Aorta (tissue), 5 donors: ENCODE measurements at places on chromosomes 1 and 21. TPM values are rescaled to one million over a fixed set of nuclear protein-coding genes. Genes with fewer than 3 reads are reported as not detected.

- DNase-seq, result no peak
- no peak overlapping the region for H3K4me3 ChIP-seq
- H3K27me3 ChIP-seq, result no peaks in the 10 kb centered on the region
- H3K27ac ChIP-seq, result no peak overlapping the region
- no peaks in the 10 kb centered on the region for H3K36me3 ChIP-seq
Measured at GRCh38 chr1:86862920-86863319, 51.0 kb downstream of the SELENOF start.

- no peaks in the 10 kb centered on the region for H3K27me3 ChIP-seq
- H3K27ac ChIP-seq, result no peak overlapping the region
- H3K36me3 ChIP-seq, result no peaks in the 10 kb centered on the region
- DNase-seq, result no peak
Measured at GRCh38 chr1:231828182-231828920, 201.8 kb downstream of the DISC1 start.

DNA sequence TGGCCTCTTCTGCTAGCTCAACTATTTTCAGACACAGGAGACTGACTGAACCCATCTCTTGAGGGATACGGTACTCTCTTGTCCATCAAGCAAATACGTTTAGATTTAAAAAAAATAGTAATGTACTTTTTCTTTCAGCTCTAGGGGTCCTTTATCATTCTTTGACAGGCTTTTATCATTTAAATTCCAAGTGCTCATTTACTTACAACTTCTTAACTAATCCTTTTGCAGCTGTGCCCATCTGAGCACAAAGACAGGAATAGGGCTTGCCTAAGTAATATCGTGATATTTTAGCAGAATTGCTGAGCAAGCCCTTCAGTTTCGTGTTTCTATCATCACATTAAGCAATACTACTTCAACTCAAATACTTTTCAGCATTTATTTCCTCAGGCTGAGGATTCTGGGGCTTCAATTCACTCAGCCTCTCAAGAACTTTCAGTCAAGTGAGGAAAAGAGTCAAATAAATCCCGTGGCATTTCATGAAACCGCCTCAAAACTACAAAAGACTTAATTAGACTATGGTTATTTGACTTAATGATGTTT lies 317.6 kb downstream of the BACH1 start:
- DNase-seq, result no peak
- no peaks in the 10 kb centered on the region for H3K4me1 ChIP-seq
- no peaks in the 10 kb centered on the region for H3K36me3 ChIP-seq
- H3K27me3 ChIP-seq, result no peaks in the 10 kb centered on the region

- H3K27ac ChIP-seq, result no peak overlapping the region
- no peaks in the 10 kb centered on the region for H3K36me3 ChIP-seq
- no peak for DNase-seq
Measured at GRCh38 chr1:230976825-230977747, 1.6 kb downstream of the TTC13 start.

- H3K27ac ChIP-seq, result no peak overlapping the region
- peak; percentile 76 for DNase-seq
- peak overlapping the region; percentile 84 for H3K4me3 ChIP-seq
Measured at GRCh38 chr1:151612501-151613281, 841 bp downstream of the SNX27 start.

GBP5 gene
- 3.7 TPM for total RNA-seq

L1TD1 gene
- total RNA-seq, result 0.84 TPM

LEMD1 gene
- total RNA-seq, result not detected

GRCh38 chr1:47205918-47206317 lies 16.1 kb upstream of the PDZK1IP1 start:
- H3K27ac ChIP-seq, result no peak overlapping the region
- H3K27me3 ChIP-seq, result no peaks in the 10 kb centered on the region
- no peaks in the 10 kb centered on the region for H3K4me1 ChIP-seq
- H3K4me3 ChIP-seq, result no peak overlapping the region
- no peaks in the 10 kb centered on the region for H3K36me3 ChIP-seq

GRCh38 chr1:173223031-173223380 lies 15.9 kb upstream of the TNFSF4 start:
- DNase-seq, result no peak
- no peak overlapping the region for H3K4me3 ChIP-seq
- H3K27me3 ChIP-seq, result no peaks in the 10 kb centered on the region
- no peak overlapping the region for H3K27ac ChIP-seq

- no peaks in the 10 kb centered on the region for H3K27me3 ChIP-seq
- no peak overlapping the region for H3K27ac ChIP-seq
- H3K36me3 ChIP-seq, result no peaks in the 10 kb centered on the region
- no peaks in the 10 kb centered on the region for H3K4me1 ChIP-seq
Measured at GRCh38 chr1:228070173-228070572, 12.3 kb upstream of the ARF1 start.

DNA sequence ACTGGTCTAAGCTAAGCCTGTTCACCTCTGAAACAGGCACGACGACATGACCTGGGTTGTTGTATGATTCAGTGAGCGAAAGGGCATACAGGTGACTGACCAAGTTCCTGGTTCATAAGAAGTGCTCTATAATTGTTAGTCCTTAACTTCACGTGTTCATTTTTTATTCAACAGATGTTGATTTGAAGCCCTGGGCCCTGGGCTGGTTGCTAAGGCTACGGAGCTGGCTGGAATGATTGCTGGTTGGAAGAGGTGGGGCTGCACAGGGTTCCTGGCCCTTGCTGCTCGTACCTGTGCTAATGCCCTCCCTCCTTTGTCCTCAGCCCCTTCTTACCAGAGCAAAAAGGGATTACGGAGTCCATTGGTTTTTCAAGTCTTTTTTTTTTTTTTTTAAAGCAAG lies 111.3 kb upstream of the CSF3R start:
- no peak overlapping the region for H3K4me3 ChIP-seq
- H3K27me3 ChIP-seq, result no peaks in the 10 kb centered on the region
- no peak overlapping the region for H3K27ac ChIP-seq
- H3K36me3 ChIP-seq, result no peaks in the 10 kb centered on the region
- no peak for DNase-seq
- no peaks in the 10 kb centered on the region for H3K4me1 ChIP-seq

SNX7 gene
- 29.3 TPM for total RNA-seq

DFFB gene
- total RNA-seq, result 5.7 TPM

GRCh38 chr1:111732718-111733117 lies 6.5 kb downstream of the INKA2 start:
- H3K4me3 ChIP-seq, result no peak overlapping the region
- no peaks in the 10 kb centered on the region for H3K27me3 ChIP-seq
- no peaks in the 10 kb centered on the region for H3K4me1 ChIP-seq
- no peak overlapping the region for H3K27ac ChIP-seq

DNA sequence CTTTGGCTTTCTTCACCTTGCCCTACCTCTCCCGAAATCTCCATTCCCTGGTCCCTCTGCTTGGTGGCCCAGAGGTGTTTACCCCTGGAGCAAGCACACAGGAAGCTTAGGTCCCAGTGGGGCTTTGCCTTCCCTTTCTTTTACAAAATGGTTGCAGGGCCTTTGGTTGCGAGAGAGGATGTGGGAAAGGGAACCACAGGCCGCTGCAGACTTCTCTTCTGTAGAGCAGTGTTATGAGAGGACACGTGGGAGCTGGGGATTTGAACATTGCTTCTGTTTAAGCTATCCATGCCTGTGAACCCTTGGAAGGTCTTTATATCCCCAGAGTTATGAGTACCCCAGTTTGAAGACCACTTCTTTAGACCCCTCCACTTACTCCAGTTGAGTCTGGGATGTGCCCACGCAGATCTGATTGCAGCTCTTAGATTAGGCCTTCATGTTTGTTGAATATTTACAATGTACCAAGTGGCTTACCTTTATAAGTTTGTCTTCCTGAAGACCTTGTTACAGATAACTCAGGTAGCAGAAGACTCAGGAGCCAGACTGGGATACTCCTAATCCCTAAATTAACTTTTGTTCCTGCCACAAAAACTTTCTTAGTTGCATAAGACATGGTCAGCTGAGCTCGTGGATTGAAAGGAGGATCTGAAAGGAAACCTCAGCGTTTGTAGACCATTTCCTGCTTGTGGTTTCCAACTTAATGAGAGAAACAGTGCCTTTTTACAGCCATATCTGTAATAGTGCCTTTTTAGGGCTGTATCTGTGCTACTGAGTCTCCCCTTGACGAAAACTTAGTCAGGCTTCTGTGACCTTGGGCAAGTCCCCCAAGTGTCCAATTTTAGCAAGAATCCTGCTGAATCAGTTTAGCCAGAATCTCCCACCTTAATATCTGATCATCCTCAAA lies 21.9 kb upstream of the IVNS1ABP start:
- peaks cover 2% of the 10 kb centered on the region for H3K27me3 ChIP-seq
- H3K36me3 ChIP-seq, result no peaks in the 10 kb centered on the region
- H3K27ac ChIP-seq, result no peak overlapping the region
- H3K4me3 ChIP-seq, result no peak overlapping the region

DNA sequence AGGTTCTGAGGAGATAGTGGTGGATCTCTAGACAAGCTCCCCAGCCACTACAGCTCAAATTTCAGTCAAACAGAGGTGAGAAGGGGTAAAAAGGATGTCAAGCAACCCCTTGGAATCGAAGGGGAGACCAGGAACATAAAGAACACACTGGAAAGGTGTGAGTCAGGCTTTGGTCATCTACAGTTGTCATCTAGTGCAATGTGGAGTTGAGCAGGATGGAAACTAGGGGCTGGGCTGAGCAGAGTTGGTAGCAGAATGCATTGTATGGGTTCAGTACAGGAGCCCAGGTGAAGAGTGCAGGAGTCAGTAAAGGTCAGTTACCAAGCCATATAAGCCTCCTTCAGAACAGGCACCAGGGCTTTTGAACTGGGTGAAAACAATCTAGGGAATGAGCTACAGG lies 52.7 kb upstream of the VAV3 start:
- H3K27me3 ChIP-seq, result no peaks in the 10 kb centered on the region
- no peak for DNase-seq
- no peak overlapping the region for H3K4me3 ChIP-seq
- H3K4me1 ChIP-seq, result no peaks in the 10 kb centered on the region
- H3K36me3 ChIP-seq, result no peaks in the 10 kb centered on the region

DNA sequence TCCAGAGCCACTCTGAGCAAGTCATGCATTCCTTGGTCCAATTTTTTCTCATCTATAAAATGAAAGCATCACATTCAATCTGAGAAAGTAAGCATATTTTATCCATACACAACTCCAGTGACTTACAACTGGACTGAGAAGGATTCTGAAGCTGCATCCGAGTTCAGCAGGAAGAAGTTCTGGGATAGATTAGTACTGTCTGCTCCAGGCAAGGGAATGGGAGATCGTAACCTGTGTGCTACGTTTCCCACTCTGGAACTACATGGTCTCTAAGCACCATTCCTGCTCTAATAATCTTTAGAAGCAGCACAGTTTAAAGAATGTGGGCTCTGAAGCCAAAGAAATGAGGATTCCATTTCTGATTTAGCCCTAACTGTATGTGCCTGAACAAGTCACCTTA lies 79.4 kb downstream of the LACTBL1 start:
- H3K36me3 ChIP-seq, result no peaks in the 10 kb centered on the region
- no peaks in the 10 kb centered on the region for H3K27me3 ChIP-seq
- DNase-seq, result no peak

VWA1 gene
- 35.6 TPM for total RNA-seq

WNT2B gene
- 5.8 TPM for total RNA-seq

SLC6A9 gene
- 18.9 TPM for total RNA-seq

SPRR1B gene
- total RNA-seq, result not detected

DNA sequence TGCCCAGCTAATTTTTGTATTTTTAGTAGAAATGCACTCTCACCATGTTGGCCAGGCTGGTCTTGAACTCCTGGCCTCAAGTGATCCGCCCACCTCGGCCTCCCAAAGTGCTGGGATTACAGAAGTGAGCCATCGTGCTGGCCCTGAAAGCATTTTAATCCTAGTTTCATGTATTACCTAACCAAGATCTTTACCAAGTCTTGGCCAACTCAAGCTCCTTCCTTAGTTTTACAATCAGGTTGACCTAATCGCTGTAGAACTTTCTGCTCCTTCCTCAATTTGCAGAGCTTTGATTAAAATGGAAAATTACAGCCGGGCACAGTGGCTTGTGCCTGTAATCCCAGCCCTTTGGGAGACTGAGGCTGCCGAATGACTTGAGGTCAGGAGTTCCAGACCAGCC lies 3.2 kb upstream of the TMEM63A start:
- no peak overlapping the region for H3K27ac ChIP-seq
- H3K27me3 ChIP-seq, result no peaks in the 10 kb centered on the region
- H3K36me3 ChIP-seq, result no peaks in the 10 kb centered on the region
- no peaks in the 10 kb centered on the region for H3K4me1 ChIP-seq
- DNase-seq, result no peak

GRCh38 chr1:113930499-113931161 lies 1.5 kb downstream of the HIPK1 start:
- H3K27ac ChIP-seq, result peak overlapping the region; percentile 79
- H3K4me3 ChIP-seq, result peak overlapping the region; percentile 78
- H3K4me1 ChIP-seq, result no peaks in the 10 kb centered on the region
- no peaks in the 10 kb centered on the region for H3K27me3 ChIP-seq
- peak; percentile 59 for DNase-seq

DNA sequence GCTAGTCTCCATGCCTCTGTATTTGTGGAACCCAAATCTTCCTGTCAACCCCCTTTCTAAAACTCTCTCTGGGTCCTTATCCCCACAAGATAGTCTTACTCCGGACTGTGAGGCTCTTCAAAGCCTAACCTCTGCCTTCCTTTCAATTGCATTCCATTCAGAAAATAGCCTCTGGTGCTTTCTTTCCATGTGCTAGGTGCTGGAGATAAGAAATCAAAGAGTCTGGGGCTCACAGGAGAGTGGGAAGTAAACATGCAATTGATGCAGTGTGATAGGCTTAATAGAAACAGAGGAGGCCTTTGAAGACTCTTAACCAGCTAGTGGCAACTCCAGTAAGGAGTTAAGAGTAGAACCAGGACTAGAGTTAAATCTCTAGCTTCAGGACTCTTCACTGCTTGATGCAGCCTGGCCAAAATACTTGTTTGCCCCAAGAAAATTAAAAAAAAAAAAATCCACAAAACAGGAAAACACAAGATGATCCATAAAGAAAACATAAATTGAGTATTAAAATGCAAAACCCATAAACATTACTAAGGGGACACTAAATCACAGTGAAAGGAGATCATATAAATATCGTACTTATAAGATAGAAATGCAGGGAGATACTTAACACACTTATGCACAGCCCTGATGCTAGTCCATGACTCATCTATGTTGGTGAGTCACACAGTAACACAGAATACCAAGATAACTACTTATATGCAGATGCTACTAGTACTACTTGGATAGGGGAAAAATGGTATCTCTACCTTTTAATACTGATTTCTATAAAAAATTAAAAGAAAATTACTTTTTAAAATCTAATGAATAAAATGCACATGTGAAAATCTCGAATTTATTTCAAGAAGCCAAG lies 341.5 kb downstream of the KCNH1 start:
- no peaks in the 10 kb centered on the region for H3K4me1 ChIP-seq
- no peaks in the 10 kb centered on the region for H3K27me3 ChIP-seq
- H3K27ac ChIP-seq, result no peak overlapping the region
- no peaks in the 10 kb centered on the region for H3K36me3 ChIP-seq
- no peak overlapping the region for H3K4me3 ChIP-seq

DNA sequence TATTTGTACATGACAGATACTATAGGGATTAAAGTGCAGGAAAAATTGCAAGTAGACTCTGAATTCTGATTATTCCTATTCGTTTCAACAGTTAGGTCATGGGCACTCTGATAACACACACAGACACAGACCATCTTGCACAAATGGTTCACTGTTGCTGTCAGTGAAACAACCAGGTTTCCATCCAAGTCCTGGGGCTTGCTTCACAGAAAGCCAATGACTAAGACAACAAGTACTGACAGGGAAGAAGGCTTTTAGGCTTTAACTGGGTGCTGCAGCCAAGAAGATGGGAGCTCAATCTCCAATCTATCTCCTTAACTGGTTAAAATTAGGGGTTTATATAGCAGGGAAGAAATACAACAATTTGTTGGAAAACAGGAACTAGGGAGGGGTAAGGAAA lies 57.6 kb downstream of the RIMS3 start:
- no peaks in the 10 kb centered on the region for H3K36me3 ChIP-seq
- no peak for DNase-seq
- no peak overlapping the region for H3K4me3 ChIP-seq
- H3K27me3 ChIP-seq, result no peaks in the 10 kb centered on the region

RAP1A gene
- 125 TPM for total RNA-seq

GRCh38 chr1:58629031-58629462 lies 52.0 kb upstream of the TACSTD2 start:
- H3K36me3 ChIP-seq, result no peaks in the 10 kb centered on the region
- no peak for DNase-seq
- H3K4me3 ChIP-seq, result no peak overlapping the region
